ENCODE measurements at places on chromosomes 12 and 14.

DNA sequence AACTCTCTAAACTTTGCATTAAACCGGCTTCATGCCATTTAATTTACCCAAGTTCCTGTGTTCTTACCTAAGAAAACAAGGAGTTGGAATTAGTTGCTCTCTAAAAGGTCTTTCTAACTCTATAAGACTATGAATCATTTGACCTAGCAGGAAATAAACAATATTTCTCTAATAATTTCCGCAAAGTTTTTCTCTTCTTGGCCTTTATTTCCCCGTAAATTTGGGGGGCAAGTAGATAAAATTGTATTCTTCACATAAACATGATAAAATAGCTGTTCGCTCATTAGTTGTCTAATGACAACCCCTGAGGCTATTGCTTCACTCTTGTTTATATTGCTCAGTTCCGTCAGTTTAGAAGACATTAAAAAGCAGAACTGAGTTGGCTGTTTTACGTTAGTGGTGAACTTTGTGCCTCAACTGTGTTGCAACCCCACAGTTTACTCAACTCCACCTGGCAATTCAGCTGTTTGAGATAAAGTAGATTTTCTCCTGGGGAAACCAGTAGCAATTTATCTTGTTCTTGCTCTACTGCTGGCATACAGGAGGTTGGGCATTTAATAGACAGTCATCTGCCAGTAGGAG lies 74.7 kb downstream of the BTG1 start:
- no peak for DNase-seq

DNA sequence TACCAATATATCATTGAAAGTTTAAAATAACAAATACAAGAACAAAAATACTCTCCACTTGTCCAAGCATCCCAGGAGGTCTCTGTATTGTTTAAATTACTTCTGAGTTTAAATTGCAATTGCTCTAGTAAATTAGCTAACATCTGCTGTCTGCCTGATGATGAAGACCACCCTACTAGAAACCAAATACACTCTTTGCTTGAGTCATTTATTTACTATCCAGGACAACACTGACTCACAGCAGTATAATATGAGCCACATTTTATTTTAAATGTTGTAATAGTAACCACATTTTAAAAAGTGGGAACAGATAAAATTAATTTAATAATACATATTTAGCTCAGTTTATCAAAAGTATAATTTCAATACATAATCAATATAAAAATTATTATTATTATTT lies 62.9 kb upstream of the EEA1 start:
- DNase-seq, result peak; percentile 27

DNA sequence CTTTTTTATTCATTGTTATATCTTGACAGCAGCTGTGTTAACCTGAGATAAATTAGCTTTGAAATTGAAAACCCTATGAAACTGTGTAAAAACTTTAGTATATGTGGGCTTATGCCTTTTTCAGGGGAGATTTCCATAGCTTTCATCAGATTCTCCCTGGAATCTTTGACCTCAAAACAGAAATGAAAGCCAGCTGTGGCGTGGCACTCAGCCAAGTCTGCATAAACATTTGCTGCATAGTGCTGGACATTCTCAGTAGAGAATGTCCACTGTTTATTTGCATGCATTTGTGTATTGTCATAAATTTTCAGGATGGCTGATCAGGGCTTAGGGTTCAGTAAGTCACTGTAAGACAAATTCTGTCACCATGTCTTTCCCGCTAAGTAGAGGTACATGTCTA lies 115.3 kb upstream of the NAP1L1 start:
- peak; percentile 83 for DNase-seq

- peak; percentile 87 for DNase-seq
These were observed 3.5 kb downstream of the PTPN21 start for GRCh38 chr14:88551094-88551870.

- DNase-seq, result no peak
These were observed 13.4 kb upstream of the ITPR2 start for GRCh38 chr12:26846416-26846815.

- DNase-seq, result peak; percentile 79
These were observed 140.5 kb downstream of the PRKCH start for GRCh38 chr14:61461808-61462275.

DNA sequence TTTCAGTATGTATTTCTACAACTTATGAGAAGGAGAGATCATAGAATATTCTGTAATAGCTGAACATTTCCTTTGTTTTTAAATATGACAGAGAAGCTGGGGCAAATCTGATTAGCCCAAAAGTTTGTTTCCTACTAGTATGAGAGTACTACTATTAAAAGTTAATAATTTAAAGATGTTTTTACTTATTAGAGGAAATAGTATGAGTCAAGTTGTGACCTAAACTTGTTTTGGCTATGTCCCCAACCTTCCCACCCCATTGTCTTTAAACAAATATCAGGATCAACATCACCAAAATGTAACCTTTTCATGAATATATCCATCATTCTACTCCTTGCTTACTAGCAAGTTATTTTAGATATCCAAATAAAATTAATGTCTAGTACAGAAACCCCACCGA lies 10.5 kb downstream of the GNPNAT1 start:
- DNase-seq, result no peak

DNA sequence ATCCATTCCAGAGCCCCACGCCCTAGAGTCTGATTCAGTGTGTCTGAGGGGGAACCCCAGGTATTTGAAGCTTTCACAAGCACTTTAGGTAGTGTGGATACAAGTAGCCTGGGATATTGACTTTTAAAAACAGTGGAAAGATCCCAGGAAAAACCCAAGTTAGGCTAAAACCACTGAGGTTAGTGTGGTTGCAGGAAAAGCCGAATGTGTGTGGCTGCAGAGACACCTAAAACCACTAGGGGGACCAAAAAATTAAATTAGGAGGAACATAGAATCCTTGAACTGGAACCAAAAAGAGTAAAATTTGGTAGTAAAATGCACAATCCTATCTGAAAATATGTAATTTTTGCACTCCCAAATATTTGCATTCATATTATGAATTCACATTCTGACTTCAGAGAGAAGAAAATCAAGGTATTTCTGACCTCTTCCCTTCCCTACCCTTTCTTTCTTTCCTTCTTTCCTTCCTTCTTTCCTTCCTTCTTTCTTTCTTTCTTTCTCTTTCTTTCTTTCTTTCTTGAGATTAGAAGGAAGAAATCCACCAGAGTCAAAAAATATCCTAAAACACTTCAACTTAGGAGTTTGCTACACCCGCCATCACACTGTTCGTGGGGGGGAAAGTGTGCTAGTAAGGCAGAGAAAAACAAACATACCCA lies 37.8 kb downstream of the SLCO1A2 start:
- peak; percentile 20 for DNase-seq
